ENCODE measurements at places on chromosomes 5 and 9.

- DNase-seq, result no peak
These were observed 87.3 kb downstream of the SEC61B start for GRCh38 chr9:99309141-99309939.

- DNase-seq, result no peak
These were observed 72.6 kb upstream of the PUM3 start for GRCh38 chr9:2916382-2916985.

GRCh38 chr5:54632131-54632701, 114.7 kb downstream of the SNX18 start:
- DNase-seq, result no peak

DNA sequence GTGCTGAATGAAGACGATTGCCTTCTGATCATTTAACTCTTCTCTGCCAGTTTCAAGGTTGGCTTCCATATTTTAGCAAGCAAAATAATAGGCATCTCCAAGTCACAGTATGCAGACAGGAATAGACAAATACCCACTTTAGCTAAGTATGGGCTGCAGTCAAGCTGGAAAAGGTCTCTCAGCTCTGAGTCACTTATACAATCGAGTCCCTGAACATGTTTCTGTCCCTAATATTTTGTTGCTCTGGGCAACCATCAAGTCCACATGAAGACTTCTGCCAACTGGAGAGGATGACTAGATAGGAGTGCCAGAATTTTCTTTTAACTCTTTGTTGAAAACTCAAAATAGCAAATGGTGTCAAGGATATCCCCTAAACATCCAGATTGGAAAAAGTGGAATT, 575.3 kb downstream of the RAB3C start:
- DNase-seq, result no peak

DNA sequence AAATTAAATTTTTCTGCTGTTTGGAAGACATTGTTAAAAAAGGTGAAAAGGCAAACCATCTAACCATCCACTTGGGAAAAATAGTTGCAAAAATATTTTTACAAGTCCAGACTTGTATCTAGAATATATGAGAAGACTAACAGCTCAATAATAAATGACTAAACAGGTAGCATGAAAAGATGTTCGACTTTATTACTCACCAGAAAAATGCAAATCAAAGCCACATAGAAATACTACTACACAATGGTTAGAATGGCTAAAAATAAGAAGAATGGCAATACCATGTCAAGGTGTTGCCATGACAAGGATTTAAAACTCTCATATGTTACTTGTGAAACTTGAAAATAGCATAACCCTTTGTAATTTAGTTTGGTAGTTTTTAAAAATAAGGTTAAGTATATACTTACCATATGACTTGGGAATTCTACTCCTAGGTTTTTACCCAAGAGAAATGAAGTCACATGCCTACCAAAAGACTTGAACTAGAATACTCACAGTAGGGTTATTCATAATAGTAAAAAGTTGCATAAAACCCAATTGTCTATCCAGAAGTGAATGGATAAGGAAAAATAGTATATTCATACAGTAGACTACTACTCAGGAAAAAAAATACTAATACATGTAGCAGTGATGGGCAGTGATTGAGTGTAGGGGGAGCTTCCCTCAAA, 93.8 kb downstream of the VPS13A start:
- DNase-seq, result no peak

DNA sequence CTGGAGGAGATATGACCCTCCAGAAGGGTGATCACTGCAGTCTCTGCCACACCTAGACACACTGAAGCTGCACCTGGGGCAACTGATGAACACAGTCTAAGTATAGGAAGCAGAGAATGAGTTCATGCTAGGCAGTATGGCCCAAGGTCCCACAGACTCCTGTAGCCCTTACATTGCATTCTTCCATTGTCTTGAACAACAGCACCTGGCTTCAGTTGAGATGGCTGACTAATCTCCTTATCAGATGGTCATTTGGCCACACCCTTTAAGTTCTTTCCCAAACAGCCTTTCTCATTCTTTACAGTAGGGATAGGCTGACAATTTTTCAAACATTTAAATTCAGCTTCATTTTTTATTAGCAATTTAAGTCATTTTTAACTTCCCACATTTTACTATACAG, 23.1 kb downstream of the CENPK start:
- DNase-seq, result no peak

DNA sequence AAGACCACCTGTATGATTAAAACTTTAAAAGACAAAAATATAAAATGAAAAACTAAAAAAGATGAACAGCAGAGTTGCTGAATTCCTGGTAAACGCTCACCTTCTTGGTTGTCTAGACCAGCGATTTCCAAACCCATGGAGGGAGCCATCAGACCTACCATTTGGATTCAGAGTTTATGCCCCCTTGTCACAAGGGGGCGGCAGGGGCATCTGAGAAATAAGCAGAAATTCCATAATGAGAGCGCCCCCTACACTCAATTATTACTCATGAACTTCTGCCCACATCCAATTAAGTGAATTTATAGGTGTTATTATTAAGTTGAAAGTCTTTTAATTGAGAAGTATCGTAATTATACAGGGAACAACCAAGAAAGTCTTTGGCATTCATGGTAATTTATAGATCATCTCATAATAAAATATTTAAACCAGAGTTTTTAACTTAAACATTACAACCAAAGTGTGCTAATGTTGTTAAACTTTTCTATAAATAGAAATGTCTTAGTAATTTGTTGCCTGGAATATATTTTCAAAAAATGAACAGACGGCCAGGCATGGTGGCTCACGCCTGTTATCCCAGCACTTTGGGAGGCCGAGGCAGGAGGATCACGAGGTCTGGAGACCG, 35.2 kb upstream of the SPATA31C2 start:
- no peak for DNase-seq

GRCh38 chr5:170316937-170317336, 19.4 kb upstream of the LCP2 start:
- DNase-seq, result no peak

DNA sequence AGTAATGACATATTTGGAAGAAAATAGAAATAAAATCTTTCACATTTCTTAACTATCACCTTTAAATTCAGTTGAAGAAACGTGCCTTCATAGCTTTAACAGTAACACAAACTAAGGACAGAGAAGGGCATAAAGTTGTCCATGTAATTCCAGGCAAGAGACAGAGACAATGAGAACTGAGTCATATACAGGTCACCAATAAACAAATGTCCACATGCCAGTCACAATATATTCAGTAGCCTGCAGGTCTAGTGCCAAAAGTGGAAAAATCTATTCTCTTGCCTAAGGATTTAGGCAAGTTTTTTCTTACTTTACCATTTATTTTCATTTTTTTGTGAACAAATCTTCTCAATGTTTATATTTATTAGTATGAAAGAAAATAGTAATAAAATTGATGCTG, 1711.5 kb upstream of the NUDT12 start:
- DNase-seq, result no peak
